ENCODE measurements at places on chromosomes 1 and 21. TPM values are rescaled to one million over a fixed set of nuclear protein-coding genes. Genes with fewer than 3 reads are reported as not detected.

GRCh38 chr1:229478852-229479251, 29.3 kb downstream of the NUP133 start:
- DNase-seq: no peak

FCN3 gene
- total RNA-seq: not detected

FCRL2 gene
- 0.47 TPM for total RNA-seq

KCND3 gene
- 0.94 TPM for total RNA-seq

DNA sequence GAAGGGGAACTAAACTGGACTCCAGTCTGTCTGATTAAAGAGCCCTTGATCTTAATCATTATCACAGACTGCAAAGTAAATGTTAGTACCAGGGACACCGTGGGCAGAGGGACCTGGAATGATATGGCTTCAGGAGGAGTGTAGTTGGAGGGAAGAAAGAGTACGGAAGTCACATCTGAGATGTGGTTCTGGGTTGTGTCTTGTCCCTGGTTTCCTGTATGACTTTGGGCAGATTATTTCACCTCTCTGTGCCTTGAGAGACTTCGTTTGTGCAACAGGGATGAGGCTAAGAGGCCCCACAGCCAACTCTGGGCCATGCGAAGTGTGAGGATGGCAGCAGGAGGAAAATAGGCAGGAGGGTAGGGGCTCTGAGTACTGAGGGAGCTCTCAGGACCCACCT, 76.1 kb upstream of the SLC2A1 start:
- DNase-seq: no peak

GRCh38 chr1:159935719-159936272, 9.6 kb downstream of the IGSF9 start:
- DNase-seq: no peak

GRCh38 chr21:42039470-42039901, 29.3 kb upstream of the ZBTB21 start:
- DNase-seq: no peak

GRCh38 chr1:16981269-16981849, 939 bp upstream of the MFAP2 start:
- DNase-seq: no peak

GRCh38 chr1:28115267-28115666, 26.9 kb upstream of the EYA3 start:
- DNase-seq: no peak

DNA sequence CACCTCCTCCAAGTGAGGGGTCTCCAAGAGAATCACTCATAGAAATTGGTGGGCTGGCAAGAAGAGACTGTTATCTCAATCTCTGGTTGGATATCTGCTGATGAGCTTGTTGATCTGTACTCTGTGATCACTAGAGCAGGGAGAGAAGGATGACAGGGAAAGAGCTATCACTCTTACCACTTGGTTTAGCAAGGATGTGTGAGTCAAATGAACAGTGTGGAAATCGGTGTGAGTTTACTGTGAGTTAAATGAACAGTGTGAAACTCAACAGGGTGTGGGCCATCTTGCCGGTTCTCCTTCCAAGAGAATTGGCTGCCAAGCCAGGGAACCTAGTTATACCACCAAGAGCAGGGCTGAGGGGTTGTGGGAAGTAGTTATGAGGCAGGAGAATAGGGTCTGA, 33.3 kb upstream of the CD1D start:
- no peak for DNase-seq

GRCh38 chr1:230621324-230622030, 20.8 kb upstream of the COG2 start:
- DNase-seq: no peak

- DNase-seq: no peak
Observed at GRCh38 chr1:167792188-167792565, 70.4 kb downstream of the MPZL1 start.

CD48 gene
- total RNA-seq: 1.4 TPM

DDAH1 gene
- 52.0 TPM for total RNA-seq

DNA sequence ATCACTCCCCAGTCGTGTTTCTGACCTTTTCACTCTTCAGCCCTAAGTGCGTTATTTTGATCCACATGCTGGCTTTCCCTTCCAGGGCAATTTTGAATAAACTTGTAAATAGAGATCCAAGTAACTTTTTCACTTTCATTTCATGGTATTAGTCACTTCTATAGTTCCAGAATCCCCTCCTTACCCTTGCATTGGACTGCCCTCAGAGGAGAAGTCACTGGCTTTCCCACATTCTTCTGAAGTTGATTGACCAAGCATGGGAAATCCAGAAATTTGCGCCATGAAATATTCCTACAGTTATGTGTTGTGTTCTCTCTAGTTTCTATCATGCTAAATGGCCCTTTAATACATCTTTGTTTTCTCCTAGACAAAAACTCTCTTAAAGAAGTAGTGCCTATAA, 177.3 kb upstream of the GORAB start:
- DNase-seq: no peak

DNA sequence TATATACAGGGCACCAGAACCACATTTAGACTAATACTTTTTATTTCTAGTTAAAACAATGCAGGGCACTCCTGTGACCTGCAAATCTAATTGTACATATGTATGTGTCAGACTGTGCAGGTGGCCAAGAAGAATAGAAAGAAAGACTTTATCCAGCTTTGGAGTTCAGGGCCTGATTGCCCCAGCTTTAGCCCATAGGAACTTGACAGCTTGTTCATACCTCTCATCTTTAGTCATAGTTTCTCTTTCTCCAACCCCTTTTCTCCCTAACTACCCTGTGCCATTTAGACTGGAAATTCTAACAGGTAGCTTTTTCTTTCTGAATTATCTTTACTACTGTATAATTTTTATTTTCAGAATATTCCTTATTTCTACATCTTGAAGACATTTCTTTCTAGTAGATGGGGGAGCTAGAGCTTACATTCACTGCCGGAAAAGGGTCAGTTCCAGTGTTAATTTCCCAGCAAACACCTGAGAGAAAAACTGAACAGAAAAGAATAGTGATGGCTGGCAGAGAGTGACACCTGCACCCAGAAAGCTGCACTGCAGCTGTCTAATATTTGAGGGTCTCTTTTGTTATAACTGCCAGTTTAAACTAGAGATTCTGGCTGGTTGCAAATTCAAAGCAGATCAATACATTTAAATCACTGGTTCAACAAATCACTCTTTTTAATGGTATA, 8.4 kb downstream of the YBX1 start:
- no peak for DNase-seq

ISG15 gene
- total RNA-seq: 43.7 TPM

All from Peyer's patch (tissue), 4 donors.